Bronchus fibroblast of lung (primary cell): ENCODE measurements at places on chromosomes 2 and 18. TPM values are rescaled to one million over a fixed set of nuclear protein-coding genes. Genes with fewer than 3 reads are reported as not detected.

RAPGEF4 gene
- 0.17 and 1.8 TPM in 2 replicates for total RNA-seq

RTTN gene
- total RNA-seq, result 9.4 and 10.6 TPM in 2 replicates

SCN9A gene
- total RNA-seq, result 12.3 and 13.6 TPM in 2 replicates

SLC14A1 gene
- 3.7 and 4.5 TPM in 2 replicates for total RNA-seq

GKN2 gene
- total RNA-seq, result not detected in 2 replicates

ZRANB3 gene
- 8.3 and 9.6 TPM in 2 replicates for total RNA-seq

ACOXL gene
- total RNA-seq, result not detected in 2 replicates

SH2D6 gene
- total RNA-seq, result 0.34 and 0.59 TPM in 2 replicates

MEP1B gene
- not detected in 2 replicates for total RNA-seq

ALKAL2 gene
- total RNA-seq, result not detected in 2 replicates

GALR1 gene
- total RNA-seq, result not detected in 2 replicates

LRRC30 gene
- total RNA-seq, result not detected in 2 replicates

RESP18 gene
- total RNA-seq, result not detected in 2 replicates

HES6 gene
- total RNA-seq, result 10.7 and 11.4 TPM in 2 replicates

ANKRD30B gene
- total RNA-seq, result under 0.01 TPM in 1 of 2 replicates, not detected in the other

RAB6C gene
- total RNA-seq, result not detected in 2 replicates

IL36RN gene
- not detected in 2 replicates for total RNA-seq

PCARE gene
- total RNA-seq, result not detected in 2 replicates

EVA1A gene
- total RNA-seq, result 28.4 and 28.7 TPM in 2 replicates

RTP5 gene
- not detected in 2 replicates for total RNA-seq

BMP10 gene
- not detected in 2 replicates for total RNA-seq
